ENCODE measurements at places on chromosomes 11 and 22. TPM values are rescaled to one million over a fixed set of nuclear protein-coding genes. Genes with fewer than 3 reads are reported as not detected.

VPREB1 gene
- not detected for total RNA-seq

PCNX3 gene
- 8.6 TPM for total RNA-seq

PATE4 gene
- total RNA-seq, result not detected

HBG1 gene
- total RNA-seq, result 299 TPM

TSPAN32 gene
- total RNA-seq, result 1.2 TPM

POTEH gene
- not detected for total RNA-seq

- no peak for DNase-seq
Measured at GRCh38 chr11:50298182-50298988, 265.7 kb downstream of the OR4C45 start.

GRCh38 chr11:125241104-125241503 lies 76.6 kb downstream of the PKNOX2 start:
- no peak for DNase-seq

DNA sequence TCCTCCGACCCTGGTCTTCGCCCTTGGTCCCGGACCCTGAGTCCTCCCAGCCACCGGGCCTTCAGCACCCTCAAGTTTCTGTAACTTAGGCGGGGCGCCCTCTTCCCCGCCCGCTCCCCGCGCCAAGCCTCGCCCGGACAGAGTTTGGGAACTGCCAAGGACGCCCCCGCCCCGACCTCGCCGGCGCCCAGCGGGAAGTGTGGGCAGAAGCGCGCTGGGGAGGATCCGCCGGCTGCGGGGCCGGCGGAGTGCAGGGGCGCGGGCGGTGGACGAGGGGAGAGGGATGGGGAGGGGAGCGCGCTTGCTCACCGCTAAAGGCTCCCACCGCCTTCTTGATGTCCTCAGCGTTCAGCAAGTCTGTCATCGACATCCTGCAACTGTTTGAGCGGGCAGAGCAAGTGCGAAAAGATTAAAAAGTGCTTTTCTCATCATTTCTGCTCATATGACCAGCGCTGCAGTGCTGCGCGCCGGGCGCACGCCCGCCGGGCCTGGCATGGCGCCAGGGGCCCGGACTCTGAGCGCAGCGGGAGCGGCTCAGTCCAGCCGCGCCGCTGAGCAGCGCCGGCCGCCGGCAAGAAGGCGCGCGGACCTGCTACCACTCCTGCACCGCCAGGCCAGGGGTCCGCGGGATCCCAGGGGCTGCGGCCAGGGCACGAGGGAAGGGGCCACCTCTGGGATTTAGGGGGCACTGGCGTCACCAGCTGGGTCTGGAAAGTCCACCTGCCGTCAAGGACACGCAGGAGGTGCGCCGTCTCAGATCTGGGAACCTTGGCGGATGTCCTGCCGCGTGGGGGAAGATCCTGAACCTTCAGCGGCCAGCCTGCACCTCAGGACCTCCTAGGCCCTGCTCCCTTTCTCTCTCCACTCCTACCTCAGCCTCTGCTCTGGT lies at the start of gene PVALB:
TSS of gene PVALB (minus strand) at position 400 of the 889 bp plus-strand sequence. CDS start at position 370, 30 bp downstream.
- no peak for DNase-seq

DNA sequence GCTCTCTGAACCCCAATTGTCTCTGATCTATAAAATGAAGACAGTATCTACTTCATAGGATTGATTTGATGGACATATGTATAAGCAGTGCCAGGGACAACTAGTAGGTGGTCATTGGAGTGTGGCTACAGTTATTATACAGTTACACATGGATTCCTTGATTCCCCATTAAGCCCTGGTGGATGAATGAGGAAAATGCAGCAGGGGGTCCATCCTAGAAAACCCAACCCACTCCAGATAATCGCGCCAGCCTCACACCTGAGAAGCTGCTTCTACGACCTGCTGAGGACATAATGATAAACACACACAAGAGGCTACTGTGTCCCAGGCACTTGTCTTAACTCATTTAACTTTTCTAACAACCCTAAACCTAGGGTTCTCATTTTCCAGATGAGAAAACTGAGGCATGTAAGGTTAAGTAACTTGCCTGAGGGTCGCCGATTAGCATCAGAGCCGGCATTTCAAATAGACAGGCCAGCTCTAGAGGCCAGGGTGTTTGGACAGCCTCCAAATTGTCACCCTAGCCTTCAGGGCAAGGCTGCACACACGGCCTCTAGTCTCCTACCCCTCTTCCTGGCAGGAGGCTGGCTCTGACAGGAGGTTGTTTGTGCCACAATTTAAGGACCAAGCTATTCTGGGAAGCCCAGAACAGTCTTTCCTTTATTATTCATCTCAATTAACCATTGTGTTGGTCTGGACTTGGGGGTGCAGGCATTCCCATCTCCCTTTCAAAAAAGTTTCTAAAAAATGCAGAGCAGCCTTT lies 3.8 kb upstream of the C11orf91 start:
- DNase-seq, result no peak

DNA sequence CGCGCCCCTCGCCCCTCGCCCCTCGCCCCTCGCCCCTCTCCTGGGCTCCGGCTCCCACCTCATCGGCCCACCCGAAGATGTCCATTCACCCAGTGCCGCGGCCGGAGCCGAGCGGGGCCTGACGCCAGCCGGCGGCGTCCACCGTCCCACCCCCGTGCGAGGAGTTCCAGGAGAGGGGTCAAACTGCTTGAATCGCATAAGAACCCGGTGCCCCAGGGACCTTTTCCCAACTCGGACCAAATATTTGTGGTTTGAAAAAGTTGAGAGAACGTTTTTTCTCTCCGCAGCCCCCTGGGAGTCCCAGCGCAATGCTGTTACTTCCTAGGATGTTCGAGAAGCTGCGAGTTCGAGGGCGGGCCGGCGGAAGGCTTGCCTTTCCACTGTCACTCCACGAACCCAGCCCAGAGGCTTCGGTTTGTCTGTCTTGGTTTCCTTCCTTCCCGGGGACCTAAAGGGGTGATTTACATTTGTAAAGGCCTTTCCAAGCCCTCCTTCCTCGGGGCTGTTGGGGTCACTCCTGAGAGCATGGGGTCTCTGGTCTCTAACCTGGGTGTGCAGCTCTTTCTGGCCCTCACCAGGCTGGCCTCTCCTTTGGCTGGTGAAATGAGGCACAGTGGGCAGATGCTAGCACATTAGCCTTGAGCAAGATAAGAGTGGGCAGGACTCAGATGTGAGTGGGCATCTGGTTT lies 38.0 kb downstream of the ETS1 start:
- peak; percentile 58 for DNase-seq

DNA sequence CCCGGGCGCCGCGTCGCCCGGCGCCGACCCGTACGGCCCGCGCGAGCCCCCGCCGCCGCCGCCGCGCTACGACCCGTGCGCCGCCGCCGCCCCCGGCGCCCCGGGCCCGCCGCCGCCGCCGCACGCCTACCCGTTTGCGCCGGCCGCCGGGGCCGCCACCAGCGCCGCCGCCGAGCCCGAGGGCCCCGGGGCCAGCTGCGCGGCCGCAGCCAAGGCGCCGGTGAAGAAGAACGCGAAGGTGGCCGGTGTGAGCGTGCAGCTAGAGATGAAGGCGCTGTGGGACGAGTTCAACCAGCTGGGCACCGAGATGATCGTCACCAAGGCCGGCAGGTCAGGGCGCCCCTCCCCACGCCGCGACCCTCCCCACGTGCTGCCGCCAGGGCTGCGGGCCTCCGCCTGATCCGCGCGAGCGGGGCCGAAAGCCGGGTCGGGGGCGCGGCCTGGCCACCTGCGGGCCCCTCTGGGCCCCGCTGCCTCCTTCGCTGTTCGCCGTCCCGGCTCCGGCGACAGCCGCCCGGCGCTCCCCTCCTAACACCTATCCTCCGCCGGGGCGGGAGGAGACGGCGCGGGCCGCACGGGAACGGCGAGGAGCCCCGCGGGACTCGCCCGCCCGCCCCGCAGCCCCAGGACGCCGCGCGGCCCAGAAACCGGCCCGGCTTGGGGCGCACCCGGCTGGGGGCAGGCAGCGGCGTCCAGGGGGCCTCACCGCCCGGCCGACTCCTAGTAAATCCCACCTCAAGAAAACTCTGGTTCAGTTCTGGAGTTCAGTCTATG lies 560 bp downstream of the TBX1 start:
- no peak for DNase-seq

- no peak for DNase-seq
Measured at GRCh38 chr22:33869946-33870345, 50.3 kb downstream of the LARGE1 start.

DNA sequence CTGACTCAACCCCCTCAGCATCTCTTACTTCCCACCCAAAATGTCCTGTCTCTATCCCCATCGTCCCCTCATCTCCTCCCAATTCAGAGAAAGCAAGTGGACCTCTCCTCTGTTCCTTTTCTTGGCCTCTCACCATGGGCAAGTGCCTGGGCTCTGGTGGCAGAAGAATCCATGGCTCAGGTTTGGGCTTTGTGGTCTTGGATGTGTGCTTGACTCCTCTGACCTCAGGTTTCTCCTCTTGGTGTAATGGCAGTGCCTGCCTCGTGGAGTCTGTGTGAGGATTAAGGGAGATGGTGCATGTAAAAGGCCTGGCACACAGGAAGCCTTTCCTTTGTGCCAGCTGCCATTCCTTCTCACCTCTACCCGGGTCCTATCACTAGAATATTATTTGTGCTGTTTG lies 3.2 kb downstream of the BMAL1 start:
- no peak for DNase-seq

GRCh38 chr11:134949121-134950090 lies 537.4 kb upstream of the B3GAT1 start:
- no peak for DNase-seq

GRCh38 chr11:119389611-119390254 lies 8.2 kb upstream of the USP2 start:
- no peak for DNase-seq

- no peak for DNase-seq
Measured at GRCh38 chr11:75513250-75513649, 12.5 kb downstream of the GDPD5 start.

GRCh38 chr11:128886406-128887124 lies 4.6 kb upstream of the KCNJ5 start:
- DNase-seq, result no peak

DNA sequence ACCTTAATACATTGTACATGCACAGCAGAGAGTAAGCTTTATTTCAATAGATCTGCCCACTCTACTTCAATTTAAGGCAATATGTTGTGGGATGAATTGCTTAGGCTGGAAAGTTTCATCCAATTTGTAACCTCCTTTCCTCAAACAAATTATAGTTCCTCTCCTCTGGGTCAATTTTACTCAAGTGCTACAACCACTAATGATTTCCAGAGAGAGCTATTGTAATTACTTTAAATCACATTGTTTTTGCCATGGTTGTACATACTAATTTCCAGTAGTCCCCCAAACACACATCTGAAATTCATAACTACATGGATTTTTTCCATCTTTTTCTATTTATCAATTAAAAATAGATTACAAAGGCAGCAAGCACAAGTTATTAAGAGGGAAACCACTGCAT lies 72.9 kb downstream of the APIP start:
- DNase-seq, result no peak
